ENCODE measurements at places on chromosomes 5 and 9. TPM values are rescaled to one million over a fixed set of nuclear protein-coding genes. Genes with fewer than 3 reads are reported as not detected.

The NUTM2G gene
- total RNA-seq = not detected

The AGPAT2 gene
- 1.9 TPM for total RNA-seq

The IL3 gene
- total RNA-seq = not detected

The GRIA1 gene
- 356 TPM for total RNA-seq

Measured in parietal lobe (tissue), 2 donors.